Germinal center (tissue), 1 donor: ENCODE measurements at places on chromosomes 5 and 9.

- DNase-seq, result no peak
Measured at GRCh38 chr5:766666-767431, 17.7 kb downstream of the ZDHHC11B start.

DNA sequence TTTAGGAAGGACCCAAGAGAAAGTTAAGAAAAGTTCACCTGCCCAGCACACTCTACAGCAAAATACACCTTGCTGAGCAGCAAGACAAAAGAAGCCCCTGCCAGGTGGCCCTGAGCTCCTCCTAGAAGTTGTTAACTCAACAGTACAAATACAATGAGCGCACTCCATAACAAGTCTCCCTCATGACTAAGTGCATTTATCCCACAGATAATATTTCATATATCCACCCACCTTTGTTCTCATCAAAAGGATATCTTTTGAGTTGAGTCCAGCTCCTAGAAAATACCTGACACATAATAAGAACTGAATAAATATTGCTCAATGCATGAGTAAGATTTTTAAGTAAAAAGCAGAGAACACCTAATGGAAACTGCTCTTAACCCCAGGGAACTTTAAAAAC is 73.3 kb downstream of the ABCA1 start:
- no peak for DNase-seq

DNA sequence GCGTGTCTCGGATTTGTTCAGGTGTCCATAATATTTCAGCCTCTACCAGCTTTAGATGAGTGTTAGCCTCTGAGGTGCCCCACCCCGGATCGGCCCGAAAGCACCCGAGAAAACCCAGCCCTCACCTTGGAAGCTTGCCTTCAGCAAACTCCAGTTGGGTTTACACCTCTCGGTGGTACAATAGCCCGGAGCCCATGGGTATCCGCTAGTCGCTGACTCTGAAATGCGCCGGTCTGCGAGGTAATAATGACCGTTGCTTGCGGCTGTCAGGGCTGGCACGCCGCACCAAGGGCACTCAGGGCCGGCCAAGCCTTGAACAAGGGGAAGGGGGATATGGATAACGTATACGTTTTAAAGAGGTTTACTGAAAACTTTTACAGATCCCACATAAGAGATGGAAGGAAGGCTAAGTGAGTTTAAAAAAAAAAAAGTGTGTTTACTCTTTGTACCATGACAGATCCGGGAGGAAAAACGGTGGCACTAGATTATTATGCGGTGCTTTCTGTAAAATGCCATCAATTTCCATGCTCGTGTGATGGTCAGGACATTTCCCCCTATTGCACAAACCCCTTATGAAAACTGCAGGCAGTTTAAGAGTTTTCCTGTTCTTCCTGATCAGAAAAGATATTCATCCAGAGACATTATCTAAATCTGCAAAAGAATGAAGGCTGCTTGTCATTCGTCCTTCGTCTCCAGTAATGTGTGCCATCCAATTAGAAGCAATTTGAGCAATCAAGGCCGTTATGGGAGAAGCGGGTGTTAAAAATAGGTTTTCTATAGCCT is 124.2 kb downstream of the TMEM161B start:
- no peak for DNase-seq

- DNase-seq, result no peak
Measured at GRCh38 chr9:133226219-133227171, 17.4 kb upstream of the OBP2B start.

DNA sequence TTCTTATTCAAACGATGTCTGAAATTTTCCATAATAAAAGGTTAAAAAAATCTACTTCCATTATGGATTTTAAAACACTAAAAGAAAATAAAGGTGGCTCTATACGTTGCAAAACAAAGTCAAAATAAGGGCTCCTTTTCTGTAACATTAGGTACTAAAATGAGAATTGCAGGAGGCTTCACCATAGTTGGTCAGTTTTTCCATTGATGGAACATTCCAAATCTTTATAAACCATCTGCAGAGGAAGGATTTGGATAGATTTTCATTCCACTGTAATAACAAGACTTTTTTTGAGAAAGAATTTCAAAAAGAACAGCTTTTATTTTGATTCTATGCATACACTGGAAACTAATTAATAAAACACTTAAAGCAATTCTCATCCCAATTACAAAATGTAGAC is 145.6 kb downstream of the LURAP1L start:
- DNase-seq, result no peak

- no peak for DNase-seq
Measured at GRCh38 chr5:169519358-169519757, 64.2 kb upstream of the SPDL1 start.
